Globus pallidus (tissue), 1 donor: ENCODE measurements at places on chromosomes 13 and 19.

- DNase-seq = no peak
Observed at GRCh38 chr19:28184997-28185396, 1028.0 kb downstream of the UQCRFS1 start.

DNA sequence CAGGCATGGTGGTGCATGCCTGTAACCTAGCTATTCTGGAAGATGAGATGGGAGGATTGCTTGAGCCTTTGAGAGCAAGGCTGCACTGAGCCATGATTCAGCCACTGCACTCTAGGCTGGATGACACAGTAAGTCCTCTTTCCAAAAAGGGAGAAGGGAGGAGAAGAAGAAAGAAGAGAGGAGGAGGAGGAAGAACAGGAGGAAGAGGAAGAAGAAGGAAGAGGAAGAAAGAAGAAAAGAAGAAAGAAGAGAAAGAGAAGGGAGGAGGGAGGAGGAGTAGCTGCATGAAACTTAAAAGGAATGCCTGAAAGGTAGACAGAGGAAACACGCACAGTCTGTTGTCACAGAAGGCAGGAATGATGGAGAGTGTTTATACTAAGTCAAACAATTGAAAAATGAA is 3.6 kb upstream of the DPY19L3 start:
- no peak for DNase-seq

- DNase-seq = no peak
Observed at GRCh38 chr19:44757057-44757734, 8.7 kb downstream of the BCL3 start.

DNA sequence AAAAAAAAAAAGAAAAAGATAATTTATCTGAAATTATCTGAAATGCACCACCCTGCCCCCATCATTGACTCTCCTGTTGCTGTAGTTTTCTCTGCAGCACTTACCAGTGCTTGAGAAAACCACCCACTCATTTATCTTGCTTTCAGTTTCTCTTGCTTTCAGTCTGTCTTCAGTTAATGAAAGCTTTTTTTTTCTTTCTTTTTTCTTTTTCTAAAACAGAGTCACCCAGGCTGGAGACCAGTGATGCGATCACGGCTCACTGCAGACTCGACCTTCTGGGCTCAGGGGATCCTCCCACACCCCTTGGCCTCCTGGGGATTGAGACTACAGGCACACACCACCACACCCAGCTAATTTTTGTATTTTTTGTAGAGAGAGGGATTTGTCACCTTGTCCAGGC is 4.3 kb upstream of the ACP5 start:
- no peak for DNase-seq

- DNase-seq = no peak
Observed at GRCh38 chr19:32607479-32607878, 26.5 kb downstream of the PDCD5 start.

DNA sequence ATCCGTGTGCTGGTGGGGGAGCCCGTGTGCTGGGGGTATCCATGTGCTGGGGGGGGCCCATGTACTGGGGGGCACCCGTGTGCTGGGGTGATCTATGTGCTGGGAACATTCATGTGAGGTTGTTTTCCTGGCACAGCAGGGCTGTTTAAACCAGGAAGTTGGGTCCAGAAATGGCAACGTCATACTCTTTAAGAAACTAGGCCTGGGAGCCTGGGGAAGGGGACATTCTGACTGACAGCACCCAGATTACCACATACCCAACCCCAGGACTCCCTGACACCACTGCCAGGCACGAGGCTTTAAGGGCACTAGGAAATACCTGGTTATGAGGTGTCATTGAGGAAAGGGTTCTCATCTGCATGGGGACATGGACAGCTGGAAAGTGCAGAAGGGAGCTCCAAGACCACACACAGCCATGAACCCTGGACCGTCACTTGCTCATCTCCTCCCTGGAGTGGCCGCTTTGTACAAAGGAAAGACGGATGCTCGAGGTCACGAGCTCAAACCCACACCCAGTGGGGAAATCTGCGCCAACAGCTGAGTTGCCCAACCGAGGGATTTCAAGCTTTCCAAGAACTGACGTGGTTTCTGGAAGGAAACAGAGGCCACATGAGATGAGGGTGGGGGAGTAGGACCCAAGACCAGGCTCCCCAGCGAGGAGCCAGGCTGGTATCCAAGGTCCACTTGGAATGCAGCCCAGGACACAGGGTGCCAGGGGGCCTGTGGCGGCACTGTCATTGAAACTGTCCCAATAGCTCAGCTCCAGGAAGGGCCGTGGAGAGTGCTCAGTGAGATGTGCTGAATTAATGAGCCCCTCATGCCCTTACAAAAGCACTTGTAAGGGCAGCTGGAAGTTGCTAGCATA is 40.9 kb downstream of the RAB20 start:
- DNase-seq = peak; percentile 81

- DNase-seq = peak; percentile 28
Observed at GRCh38 chr13:51624695-51625345, 40.6 kb downstream of the WDFY2 start.

DNA sequence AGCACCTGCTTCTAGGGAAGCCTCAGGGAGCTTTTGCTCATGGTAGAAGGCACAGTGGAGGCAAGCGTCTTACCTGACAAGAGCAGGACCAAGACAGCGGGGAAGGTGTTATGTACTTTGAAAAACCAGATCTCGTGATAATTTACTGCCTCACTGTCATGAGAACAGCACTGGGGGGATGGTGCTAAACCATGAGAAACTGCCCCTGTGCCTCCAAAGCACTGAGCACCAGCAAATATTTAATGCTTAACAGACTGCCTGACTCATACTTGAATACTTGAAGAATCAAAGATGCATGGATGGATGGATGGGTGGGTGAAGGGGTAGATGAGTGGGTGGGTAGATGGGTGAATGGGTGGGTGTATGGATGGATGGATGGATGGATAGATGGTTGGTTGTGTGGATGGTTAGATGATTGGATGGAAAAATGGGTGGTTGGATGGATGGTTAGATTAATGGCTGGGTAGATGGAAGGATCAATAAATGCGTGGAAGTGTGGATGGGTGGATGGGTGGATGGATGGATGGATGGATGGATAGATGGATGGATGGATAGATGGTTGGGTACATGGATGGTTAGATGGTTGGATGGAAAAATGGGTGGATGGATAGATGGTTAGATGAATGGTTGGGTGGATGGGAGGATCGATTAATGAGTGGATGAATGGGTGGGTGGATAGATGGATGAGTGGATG is 101.1 kb upstream of the IPO5 start:
- no peak for DNase-seq

DNA sequence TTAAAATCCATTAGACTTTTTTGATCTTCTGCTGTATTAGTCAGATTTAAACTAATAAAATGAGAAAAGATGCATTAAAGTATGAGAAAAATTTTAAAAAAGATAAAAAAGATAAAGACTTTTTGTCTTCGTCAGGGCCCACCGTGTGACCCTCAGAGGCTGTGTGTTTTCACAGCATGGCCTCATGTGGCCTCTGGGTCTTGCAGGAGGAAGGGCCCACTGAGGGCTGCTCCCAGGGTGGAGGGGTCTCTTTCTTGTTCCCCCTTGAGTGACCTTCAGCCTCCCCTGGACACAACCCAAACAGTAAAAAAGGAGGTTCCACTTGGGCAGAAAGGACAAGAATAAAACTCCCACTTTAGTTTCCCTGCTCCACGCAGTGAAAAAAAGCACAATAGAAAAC is 57.1 kb upstream of the RANBP3 start:
- no peak for DNase-seq

GRCh38 chr13:110356362-110356761 is 49.3 kb downstream of the COL4A2 start:
- DNase-seq = no peak

DNA sequence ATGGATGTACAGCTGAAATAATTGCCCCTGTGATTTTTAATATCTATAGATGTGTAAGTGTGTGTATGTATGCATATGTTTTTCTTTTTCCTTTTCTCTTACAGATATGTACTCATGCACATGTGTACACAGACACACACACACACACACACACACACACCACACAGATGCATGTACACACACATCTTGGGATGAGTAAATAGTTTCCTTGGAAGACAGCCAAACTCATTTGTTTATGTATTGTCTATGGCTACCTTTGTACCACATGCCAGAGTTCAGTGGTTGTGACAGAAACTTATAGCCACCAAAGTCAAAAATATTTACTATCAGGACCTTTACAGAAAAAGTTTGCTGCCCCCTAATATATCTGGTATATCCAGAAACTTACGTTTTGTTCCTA is 192.6 kb downstream of the MAB21L1 start:
- no peak for DNase-seq
